ENCODE measurements at places on chromosomes 7 and 10.

DNA sequence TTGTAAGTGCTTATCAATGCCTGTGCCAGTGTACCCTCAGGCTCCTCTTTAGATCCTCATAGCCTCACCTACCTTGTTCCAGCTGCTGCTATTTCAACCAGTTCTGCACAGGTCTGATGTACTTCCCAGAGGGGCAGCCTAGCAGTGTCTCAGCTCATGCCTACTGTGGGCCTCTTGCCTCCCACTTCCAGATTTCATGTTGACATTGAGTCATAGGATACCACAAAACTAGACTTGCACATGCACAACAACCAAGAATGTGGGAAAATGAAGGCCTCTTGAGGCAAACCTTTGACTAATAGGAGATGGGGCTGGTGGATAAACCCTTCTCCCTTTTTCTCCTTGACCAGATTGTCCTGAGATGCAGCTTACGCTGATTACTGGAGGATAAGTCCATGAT lies 31.0 kb downstream of the PON3 start:
- DNase-seq, result no peak

DNA sequence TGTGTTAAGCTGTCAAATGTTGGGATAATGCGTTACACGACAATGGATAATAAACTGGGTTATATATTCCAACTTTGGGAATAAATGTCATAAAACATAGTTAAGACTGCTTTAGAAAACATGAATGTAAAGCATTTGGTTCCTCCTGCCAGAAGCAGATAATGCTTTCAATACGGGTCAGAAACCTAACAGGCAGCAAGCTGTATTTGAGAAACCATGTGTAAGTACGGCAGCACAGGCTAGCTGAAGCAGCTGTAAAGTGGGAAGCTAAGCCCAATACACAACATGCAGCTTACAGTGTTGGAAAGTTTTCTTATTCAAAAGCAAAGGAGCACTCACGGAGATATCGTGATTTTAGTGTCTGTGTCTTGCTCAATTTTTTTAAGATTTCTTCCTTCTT lies 46.5 kb downstream of the MALSU1 start:
- no peak for DNase-seq

DNA sequence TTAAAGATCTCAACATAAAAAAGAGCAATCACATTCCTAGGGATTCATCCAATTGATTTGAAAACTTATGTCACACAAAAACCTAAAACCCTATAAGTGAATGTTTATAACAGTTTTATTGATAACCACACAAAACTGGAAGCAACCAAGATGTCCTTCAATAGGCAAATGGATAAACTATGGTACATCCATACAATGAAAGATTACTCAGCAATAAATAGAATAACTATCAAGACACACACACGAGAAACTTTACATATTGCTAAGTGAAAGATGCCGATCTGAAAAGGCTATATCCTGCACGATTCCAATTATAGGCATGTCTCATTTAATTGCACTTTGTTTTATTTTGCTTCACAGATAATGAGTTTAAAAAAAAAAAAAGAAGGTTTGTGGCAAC lies 83.3 kb downstream of the ATE1 start:
- DNase-seq, result no peak

DNA sequence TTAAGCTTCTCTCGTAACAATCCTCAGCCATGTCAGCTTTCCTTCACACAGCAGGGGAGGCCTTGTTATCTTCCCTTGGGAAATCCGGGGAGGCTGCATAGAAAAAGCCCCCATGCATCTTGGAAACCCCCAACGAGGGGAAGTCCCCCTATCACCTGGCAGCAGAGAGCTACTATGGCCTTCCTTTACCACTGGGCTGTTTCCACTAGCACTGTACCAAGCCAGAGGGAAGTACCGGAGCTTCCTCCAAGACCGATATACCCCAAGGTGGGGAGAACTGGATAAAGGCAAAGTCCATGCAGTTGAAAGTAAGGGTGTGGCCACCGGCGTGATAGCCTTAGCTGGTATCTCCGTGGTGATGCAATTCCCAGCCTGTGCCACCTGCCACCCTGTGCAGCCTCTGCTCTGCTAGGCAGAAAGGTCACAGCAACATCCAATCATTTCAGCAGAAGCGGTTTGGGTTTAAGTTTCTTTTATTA lies 4.4 kb upstream of the CLIP2 start:
- DNase-seq, result no peak

DNA sequence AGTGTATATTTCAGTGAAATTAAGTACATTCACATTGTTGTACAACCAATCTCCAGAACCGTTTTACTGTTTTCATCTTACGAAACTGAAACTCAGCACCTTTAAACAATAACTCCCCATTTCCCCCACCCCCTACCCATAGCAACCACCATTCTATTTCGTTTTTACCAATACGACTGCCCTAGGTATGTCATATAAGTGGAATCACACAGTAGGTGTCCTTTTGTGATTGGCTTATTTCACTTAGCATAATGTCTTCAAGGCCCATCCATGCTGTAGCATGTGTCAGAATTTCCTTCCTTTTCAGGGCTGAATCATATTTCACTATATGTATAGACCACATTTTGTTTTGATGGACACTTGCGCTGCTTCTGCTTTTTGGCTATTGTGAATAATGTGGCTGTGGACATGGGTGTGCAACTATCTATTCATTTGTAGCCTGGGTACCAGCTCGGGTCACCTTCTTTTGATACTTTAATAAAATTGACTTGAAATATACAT lies 34.3 kb upstream of the DLG5 start:
- no peak for DNase-seq

- DNase-seq, result no peak
Measured at GRCh38 chr10:129396021-129396722, 70.9 kb upstream of the MGMT start.

DNA sequence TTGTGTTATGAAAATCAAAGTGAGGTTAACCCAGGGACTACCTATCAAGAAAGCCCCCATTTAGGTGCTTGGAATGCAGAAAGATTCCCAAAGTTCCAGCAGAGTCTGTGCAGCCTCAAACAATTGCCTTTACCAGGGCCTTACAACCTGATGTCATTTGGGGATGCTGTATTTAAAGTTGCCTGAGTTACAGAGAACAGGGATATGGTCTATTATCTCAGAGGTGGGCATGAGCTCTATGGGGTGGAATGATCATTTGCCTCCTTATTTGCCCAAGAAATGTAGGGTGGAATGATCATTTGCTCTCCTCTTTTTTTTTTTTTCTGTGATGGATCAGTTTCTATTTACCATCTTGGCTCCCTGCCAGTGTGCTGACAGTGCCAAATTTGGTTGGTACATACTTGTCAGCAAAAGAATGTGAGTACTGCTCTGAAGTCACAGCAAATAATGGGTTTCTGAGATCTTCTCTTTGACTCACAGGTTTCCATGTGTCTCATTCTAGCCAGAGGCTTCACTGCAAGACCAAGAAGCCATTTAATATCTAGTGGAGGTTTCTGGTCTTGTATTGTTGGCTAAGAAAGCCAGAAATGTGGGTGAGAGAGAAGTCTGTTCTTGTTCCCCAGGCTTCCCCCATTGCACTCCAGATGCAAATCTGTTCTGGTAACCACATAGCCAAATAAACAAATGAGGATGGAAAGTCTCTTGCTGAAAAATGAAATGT lies 45.5 kb upstream of the ZNRF2 start:
- no peak for DNase-seq

GRCh38 chr10:74117738-74118137 lies 32.9 kb downstream of the AP3M1 start:
- no peak for DNase-seq

Measured in T follicular helper cell (primary cell).